ENCODE measurements at places on chromosomes 6 and 20. TPM values are rescaled to one million over a fixed set of nuclear protein-coding genes. Genes with fewer than 3 reads are reported as not detected.

The C20orf202 gene
- 0.18 TPM for total RNA-seq

The SLC17A3 gene
- total RNA-seq: not detected

The BRPF3 gene
- 27.7 TPM for total RNA-seq

The RHAG gene
- total RNA-seq: 0.64 TPM

Data from cerebellum (tissue), 4 donors.